ENCODE measurements at places on chromosomes 4 and X. TPM values are rescaled to one million over a fixed set of nuclear protein-coding genes. Genes with fewer than 3 reads are reported as not detected.

- no peaks in the 10 kb centered on the region for H3K36me3 ChIP-seq
- H3K27me3 ChIP-seq = no peaks in the 10 kb centered on the region
- H3K4me3 ChIP-seq = no peak overlapping the region
- H3K4me1 ChIP-seq = peaks cover 4% of the 10 kb centered on the region
Measured at GRCh38 chr4:25915353-25915705, 1.3 kb downstream of the SMIM20 start.

- DNase-seq = no peak
- H3K4me3 ChIP-seq = no peak overlapping the region
- no peaks in the 10 kb centered on the region for H3K4me1 ChIP-seq
- H3K27me3 ChIP-seq = no peaks in the 10 kb centered on the region
- H3K36me3 ChIP-seq = no peaks in the 10 kb centered on the region
Measured at GRCh38 chr4:48095441-48095840, 38.6 kb downstream of the TXK start.

Gene TDO2
- total RNA-seq = 0.66 TPM

- H3K4me3 ChIP-seq = no peak overlapping the region
- H3K4me1 ChIP-seq = peaks cover 9% of the 10 kb centered on the region
Measured at GRCh38 chr4:1285790-1286553, 3.7 kb upstream of the MAEA start.

GRCh38 chr4:55485821-55486220 is 60.9 kb downstream of the CLOCK start:
- no peaks in the 10 kb centered on the region for H3K27me3 ChIP-seq
- H3K4me3 ChIP-seq = no peak overlapping the region
- peaks cover 3% of the 10 kb centered on the region for H3K36me3 ChIP-seq
- no peak overlapping the region for H3K27ac ChIP-seq

Gene CT45A1
- not detected for total RNA-seq

Gene CHRNA9
- total RNA-seq = 0.99 TPM

Gene SSX3
- total RNA-seq = not detected

- H3K36me3 ChIP-seq = no peaks in the 10 kb centered on the region
- H3K27ac ChIP-seq = no peak overlapping the region
- peaks cover 32% of the 10 kb centered on the region for H3K4me1 ChIP-seq
- DNase-seq = no peak
Measured at GRCh38 chrX:150364347-150365050, 1.4 kb downstream of the MAMLD1 start.

Gene SSX5
- total RNA-seq = not detected

- no peak overlapping the region for H3K27ac ChIP-seq
- DNase-seq = no peak
- no peaks in the 10 kb centered on the region for H3K36me3 ChIP-seq
- no peaks in the 10 kb centered on the region for H3K4me1 ChIP-seq
- no peak overlapping the region for H3K4me3 ChIP-seq
Measured at GRCh38 chrX:11131146-11131545, 20.0 kb downstream of the HCCS start.

Gene WAS
- total RNA-seq = 34.7 TPM

Gene ADH7
- total RNA-seq = not detected

Gene IL1RAPL2
- total RNA-seq = 0.38 TPM

Gene OTUD6A
- not detected for total RNA-seq

GRCh38 chr4:103126126-103126525 is 26.5 kb upstream of the BDH2 start:
- H3K4me1 ChIP-seq = no peaks in the 10 kb centered on the region
- DNase-seq = no peak
- H3K4me3 ChIP-seq = no peak overlapping the region
- H3K27me3 ChIP-seq = no peaks in the 10 kb centered on the region

GRCh38 chr4:104393655-104394324 is 100.9 kb downstream of the CXXC4 start:
- no peaks in the 10 kb centered on the region for H3K27me3 ChIP-seq
- no peak overlapping the region for H3K4me3 ChIP-seq
- H3K27ac ChIP-seq = no peak overlapping the region

Gene SNCA
- 14.1 TPM for total RNA-seq

GRCh38 chrX:38881727-38882126 is 80.5 kb downstream of the MID1IP1 start:
- H3K4me1 ChIP-seq = peaks cover 10% of the 10 kb centered on the region
- no peak overlapping the region for H3K27ac ChIP-seq
- no peaks in the 10 kb centered on the region for H3K36me3 ChIP-seq
- DNase-seq = no peak

Gene SPATA18
- 1.6 TPM for total RNA-seq

Gene FABP2
- 0.28 TPM for total RNA-seq

Gene ABCG2
- 1.4 TPM for total RNA-seq

- no peaks in the 10 kb centered on the region for H3K36me3 ChIP-seq
- H3K4me3 ChIP-seq = no peak overlapping the region
- no peak overlapping the region for H3K27ac ChIP-seq
- DNase-seq = no peak
- no peaks in the 10 kb centered on the region for H3K4me1 ChIP-seq
Measured at GRCh38 chrX:53013291-53013690, 35.3 kb upstream of the GPR173 start.

- H3K4me1 ChIP-seq = no peaks in the 10 kb centered on the region
- H3K27ac ChIP-seq = no peak overlapping the region
- peak; percentile 64 for DNase-seq
- H3K27me3 ChIP-seq = no peaks in the 10 kb centered on the region
- no peaks in the 10 kb centered on the region for H3K36me3 ChIP-seq
Measured at GRCh38 chr4:167021545-167022155, 212.6 kb downstream of the SPOCK3 start.

DNA sequence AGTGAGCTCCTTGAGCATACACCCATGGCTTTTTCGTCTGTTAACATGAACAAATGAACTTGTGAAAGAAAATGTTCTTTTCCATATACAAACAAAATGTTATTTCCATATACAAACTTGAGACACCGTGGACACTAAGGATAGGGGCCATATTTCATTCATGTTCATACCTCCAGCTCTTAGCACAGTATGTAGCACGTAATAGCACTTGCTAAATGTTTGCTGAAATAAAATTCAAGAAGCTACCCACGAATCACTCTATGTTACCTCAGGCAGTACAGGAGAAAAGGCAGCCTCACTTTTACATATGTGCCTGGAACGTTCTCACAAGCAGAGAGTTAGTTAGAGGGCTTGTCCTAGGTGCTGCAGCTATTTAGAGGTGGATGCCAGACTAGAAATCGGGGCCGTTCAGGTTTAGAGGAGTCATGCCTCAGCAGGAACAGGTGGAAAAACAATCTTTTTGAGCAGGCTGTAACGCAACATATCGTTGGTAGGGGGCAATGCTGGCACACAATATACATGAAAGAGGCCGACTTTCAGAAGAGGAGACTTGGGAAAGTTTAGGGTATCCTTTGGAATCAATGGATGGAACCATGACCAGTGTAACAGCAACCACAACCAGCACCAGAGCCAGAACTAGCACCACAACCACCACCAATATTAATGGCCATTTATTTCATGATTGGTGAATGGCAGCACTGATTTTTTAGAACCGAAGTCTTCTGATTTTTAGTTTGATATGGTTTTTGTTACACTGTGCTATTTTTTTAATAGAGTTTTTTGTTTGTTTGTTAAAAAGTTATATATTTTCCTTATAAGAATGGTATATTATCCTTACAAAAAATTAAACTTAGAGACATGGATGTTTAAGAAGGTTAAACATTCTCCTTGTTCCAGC is 14.8 kb upstream of the PAQR3 start:
- no peak overlapping the region for H3K27ac ChIP-seq
- H3K4me3 ChIP-seq = no peak overlapping the region
- H3K36me3 ChIP-seq = no peaks in the 10 kb centered on the region

DNA sequence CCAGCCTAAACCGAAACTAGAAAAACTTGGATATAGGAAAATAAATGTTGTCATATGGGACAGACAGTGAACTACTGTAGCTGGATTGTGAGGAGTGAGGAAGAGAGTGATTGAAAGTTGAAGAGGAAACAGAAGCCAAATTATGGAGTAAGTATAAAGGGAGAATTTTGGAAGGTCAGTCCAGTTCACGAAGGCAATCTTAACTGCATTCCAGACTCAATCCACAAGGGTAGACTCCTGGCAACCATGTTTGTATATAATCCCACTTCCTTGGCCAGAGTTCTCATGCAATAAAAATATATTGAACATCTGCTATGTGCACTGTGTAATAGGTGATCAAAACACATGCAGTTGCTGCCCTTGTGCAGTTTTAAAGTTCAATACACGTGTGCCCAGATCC is 58.6 kb upstream of the CAMK2D start:
- no peak for DNase-seq
- H3K36me3 ChIP-seq = no peaks in the 10 kb centered on the region
- peaks cover 5% of the 10 kb centered on the region for H3K4me1 ChIP-seq
- no peaks in the 10 kb centered on the region for H3K27me3 ChIP-seq
- H3K4me3 ChIP-seq = no peak overlapping the region

Data from thymus (tissue), 14 donors.